H7 (cell line): ENCODE measurements at places on chromosomes 7 and 10.

GRCh38 chr10:77027141-77027540, 610.5 kb downstream of the KCNMA1 start:
- no peak for DNase-seq

- DNase-seq = no peak
Observed at GRCh38 chr7:38306171-38306570, 32.7 kb upstream of the TARP start.

DNA sequence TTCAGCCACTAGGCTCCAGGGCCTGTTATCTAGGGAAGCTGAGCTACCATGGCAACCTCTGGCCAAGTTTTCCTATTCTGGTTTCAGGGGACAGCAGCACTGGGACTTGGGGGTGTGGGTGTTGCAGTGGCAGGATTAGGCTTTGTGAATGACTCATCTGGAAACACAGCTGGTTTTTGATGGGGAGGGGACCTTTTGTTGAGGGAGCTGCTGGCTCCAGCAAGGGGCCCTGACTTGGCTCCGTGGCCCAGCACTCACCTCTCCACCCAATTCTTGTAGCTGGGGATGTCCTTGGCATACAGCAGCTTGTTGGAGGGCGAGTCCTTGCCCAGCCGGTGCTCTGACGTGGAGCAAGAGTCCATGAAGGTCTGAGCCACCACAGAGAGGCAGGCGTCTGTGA, 435.9 kb downstream of the PLXNA4 start:
- no peak for DNase-seq

DNA sequence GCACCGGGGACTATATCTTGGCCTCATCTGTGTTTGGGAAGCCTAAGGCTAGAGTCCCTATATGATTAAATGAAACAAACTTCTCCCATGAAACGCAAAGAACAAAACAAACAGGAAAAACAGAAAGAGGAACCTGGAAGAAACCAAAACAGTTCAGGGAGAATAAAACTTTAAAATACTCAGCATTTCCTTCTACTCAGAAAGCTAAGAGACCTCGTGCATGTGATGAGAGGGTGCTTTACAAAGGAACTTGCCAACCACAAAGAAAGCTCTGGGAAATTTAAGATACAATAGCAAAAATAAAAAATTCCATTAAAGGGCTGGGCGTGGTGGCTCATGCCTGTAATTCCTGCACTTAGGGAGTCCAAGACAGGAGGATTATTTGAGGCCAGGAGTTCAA, 6.9 kb downstream of the PILRA start:
- no peak for DNase-seq

GRCh38 chr10:47031901-47032465, 120.8 kb downstream of the PTPN20 start:
- no peak for DNase-seq

DNA sequence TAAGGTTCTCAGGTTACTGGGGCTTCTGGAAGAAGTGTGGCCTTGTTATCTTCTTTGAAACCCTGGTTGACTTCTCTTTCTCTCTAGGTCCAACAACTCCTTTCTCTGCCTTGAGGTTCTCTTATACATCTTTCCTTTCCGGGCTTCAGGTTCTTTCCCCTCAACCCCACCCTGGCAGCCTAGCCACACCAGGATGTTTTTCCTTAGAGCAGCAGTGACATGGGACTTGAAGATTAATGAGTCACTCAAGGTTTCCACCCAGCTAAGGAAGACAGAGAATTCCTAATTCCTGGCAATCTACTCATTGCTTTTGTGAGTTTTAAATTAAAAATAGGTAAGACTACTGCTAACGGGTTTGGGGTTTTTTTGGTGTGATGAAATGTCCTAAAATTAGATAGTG, 121.8 kb upstream of the HPS1 start:
- DNase-seq = no peak

- DNase-seq = no peak
Observed at GRCh38 chr10:93406364-93407145, 75.6 kb downstream of the MYOF start.

- DNase-seq = no peak
Observed at GRCh38 chr7:149586646-149587645, 89.3 kb upstream of the ZNF746 start.

- no peak for DNase-seq
Observed at GRCh38 chr10:72308320-72308987, 34.7 kb downstream of the DDIT4 start.

GRCh38 chr10:104103956-104104355, 18.0 kb upstream of the SFR1 start:
- DNase-seq = no peak

DNA sequence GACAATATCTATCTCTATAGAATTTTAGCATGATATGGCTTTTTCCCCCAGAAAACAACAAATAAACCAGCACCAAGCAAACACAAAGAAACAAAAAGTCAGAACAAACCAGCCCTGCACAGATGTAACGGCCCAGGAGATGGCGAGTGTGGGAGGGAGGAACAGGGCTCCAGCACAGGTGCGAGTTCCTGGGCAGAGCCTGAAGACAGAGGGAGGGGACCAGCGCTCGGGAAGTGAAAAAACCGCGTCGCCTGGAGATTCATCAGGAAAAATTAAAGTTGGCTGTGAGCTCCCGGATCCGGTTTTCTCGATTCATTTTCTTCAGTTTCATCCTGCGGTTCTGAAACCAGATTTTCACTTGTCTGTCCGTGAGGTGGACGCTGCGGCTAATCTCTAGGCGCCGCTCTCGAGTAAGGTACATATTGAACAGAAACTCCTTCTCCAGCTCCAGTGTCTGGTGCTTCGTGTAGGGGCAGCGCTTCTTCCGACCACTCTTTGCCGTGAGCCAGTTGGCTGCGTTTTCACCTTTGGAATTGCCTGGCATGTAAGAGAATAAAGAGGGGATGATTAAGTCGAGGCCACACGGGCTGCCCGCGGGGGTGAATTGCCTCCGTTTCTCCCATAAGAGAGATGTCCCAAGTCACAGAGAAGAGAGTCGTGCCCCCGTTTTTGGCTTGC, 2.3 kb downstream of the HOXA10 start:
- DNase-seq = no peak

DNA sequence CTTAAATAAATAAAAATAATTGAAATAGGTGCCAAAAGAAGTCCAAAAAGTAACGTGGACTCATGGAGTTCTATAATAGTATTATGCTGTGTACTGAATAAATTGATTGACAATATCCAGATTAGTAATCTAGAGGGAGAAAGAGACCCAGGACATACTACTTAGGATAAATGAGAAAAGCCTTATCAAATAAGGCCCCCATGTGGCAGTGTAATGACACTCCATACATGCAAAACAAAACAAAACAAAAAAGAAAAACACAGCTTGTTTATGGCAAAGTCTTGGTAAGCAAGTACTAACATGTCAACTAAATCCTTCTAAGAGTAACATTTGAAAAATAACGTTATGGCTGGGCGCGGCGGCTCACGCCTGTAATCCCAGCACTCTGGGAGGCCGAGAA, 3.6 kb upstream of the RUNDC3B start:
- no peak for DNase-seq

DNA sequence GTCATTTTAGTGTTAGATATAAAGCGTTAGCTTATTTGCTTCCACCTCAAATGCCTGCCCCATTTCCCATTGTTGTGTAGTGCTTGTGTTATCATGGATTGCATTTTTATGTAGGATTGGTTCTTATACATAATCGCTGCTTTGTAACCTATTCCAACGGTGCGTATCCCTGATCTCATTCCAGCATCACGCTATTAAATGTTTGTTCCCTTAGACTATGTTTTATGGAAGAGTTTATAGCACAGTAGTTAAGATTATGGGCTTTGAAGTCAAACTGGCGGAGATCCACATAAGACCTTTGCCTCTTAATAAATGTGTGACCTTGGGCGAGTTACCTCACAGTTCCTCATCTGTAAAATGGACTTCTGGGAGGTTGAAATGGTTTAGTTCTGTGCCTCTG, 34.0 kb upstream of the ELN start:
- DNase-seq = no peak

- no peak for DNase-seq
Observed at GRCh38 chr10:91010952-91011351, 90.1 kb upstream of the ANKRD1 start.

GRCh38 chr7:50560865-50561351, 4.3 kb downstream of the DDC start:
- DNase-seq = no peak

DNA sequence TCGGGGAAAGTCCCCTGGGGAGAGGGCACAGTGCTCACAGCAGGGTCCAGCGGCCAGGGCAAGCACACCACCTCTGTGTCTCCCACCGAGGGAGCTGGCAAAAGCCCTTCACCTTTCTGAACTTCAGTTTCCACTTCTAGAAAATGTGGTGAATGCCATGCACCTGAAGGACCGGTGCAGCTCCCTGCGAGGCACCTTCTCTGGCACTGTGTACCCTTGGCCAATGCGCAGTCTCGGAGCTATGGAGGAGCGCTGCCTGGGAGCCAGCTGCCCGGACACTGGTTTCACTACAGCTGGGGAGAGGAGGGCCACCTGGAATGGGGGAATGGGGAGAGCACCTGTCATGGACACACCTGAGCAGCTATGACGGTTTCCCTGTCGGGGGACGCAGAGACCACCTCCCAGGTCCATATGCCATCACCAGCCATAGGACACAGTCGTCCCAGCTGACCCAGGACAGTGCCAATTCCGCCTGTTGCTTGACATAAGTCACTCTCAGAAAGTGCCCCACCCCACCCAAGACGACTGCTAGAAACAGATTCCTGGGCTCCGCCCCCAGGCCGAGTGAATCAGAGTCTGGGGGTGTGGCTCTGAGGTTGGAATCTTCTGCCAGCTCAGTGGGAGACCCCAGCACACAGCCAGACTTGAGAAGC, 16.8 kb downstream of the RASGEF1A start:
- DNase-seq = peak; percentile 83

DNA sequence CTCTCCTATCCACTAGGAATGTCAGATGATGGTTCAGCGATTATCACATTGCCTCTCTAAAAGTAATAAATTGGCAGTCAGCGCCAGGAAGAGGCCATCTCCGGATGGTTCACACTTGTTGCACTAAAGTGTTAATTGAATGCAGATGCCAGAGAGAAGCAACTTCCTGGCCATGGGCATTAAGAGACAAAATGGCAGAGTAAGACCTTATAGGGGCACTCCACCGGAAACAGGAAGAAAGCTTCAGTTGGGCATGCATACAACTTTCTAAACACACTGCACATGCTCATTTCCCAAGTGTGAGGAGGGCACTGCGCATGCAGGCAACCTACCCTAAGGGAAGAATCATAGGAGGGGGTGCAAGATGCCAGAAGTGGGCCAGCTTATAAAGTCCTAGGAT, 71.7 kb upstream of the AUTS2 start:
- DNase-seq = no peak

- DNase-seq = no peak
Observed at GRCh38 chr10:69051303-69051702, 36.6 kb upstream of the SRGN start.

GRCh38 chr7:138937484-138937883, 43.7 kb downstream of the KIAA1549 start:
- no peak for DNase-seq

- DNase-seq = no peak
Observed at GRCh38 chr10:17443707-17444387, 10.5 kb downstream of the ST8SIA6 start.

- DNase-seq = no peak
Observed at GRCh38 chr10:81136261-81136660, 598.6 kb downstream of the SH2D4B start.

- peak; percentile 48 for DNase-seq
Observed at GRCh38 chr10:73253225-73253555, 746 bp upstream of the MRPS16 start.

DNA sequence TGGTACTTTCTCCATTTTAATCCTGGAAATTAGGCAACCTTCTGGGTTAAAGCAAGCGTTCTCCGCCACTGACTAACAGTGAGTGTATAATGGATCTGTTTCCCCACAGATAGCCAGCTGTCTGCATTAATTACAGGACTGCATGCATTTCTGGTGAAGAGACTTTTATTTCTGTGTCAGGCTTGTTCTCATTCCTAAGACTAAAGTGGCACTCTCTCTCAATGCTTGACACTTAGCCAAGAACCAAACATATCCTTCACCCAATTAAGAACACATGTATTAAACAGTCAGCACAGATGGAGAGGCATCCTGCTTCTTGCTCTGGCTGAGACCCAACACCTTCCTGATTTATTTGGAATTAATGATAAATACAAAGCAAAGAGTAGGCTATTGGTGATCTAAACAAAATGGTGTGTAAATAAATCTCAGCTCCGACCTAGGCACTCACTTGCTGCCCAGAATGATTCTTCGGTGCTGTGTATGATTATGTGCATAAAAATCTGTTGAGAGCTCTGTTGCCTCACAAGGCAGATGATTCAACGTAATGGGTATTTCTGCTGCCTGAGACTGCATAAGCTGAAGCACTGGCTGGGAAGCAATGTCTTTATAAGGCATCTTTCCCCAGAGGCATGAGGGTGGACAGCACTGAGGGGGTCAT, 16.8 kb downstream of the CALU start:
- no peak for DNase-seq

- DNase-seq = no peak
Observed at GRCh38 chr10:11856678-11857077, 33.5 kb downstream of the PROSER2 start.

DNA sequence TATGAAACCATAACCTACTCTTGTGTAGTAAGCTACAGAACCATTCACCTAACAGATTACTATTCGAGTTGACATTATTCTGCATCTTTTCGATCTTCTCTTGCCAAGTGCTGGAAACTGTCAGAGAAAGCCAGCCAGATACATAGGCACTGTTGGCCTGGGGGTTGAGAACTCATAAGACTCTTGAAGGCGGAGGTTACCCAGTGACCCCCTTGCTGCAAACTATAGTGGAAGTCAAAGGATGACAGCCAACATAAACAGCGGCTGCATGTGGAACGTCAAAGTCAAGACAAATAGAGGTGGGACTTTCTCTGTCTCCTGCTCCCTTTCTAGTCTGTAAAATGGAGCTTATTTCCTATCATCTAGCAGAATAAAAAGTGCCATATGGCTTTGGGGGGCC, 394.2 kb downstream of the LRMDA start:
- DNase-seq = no peak

- DNase-seq = peak; percentile 71
Observed at GRCh38 chr10:124719213-124719851, 24.8 kb downstream of the FAM53B start.

GRCh38 chr7:101940830-101941229, 123.4 kb downstream of the CUX1 start:
- DNase-seq = peak; percentile 75

DNA sequence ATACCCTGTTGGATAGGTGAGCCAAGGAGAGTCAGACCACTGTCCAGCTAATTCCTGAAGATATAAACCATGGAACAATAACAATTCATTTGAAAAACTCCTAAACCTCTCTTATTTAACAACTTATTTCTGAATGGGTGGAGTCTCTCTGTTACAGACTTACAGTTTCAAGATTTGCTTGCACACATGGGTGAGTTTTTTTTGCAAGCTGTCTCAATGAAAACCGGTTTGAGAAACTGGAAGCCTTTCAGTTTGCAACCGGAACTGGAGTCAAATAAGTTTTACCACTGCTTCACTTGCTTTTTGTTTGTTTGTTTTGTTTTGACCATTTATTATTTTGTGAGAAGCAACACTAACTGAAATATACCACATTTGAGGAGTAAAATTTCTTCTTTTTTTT, 243.8 kb downstream of the MTERF1 start:
- DNase-seq = no peak
